Psoas muscle (tissue), 8 donors: ENCODE measurements at places on chromosomes 7 and 10. TPM values are rescaled to one million over a fixed set of nuclear protein-coding genes. Genes with fewer than 3 reads are reported as not detected.

The LIPN gene
- total RNA-seq, result not detected

The ADIRF gene
- 37.8 TPM for total RNA-seq

The SLC16A12 gene
- total RNA-seq, result 1.3 TPM

The PTF1A gene
- not detected for total RNA-seq

The CTAGE8 gene
- not detected for total RNA-seq

The LBX1 gene
- 6.2 TPM for total RNA-seq

The HOXA7 gene
- total RNA-seq, result 8.1 TPM

The FAM221A gene
- total RNA-seq, result 1.9 TPM

The ARHGEF35 gene
- 0.15 TPM for total RNA-seq

The CUBN gene
- total RNA-seq, result 0.68 TPM

The CFAP69 gene
- 1.9 TPM for total RNA-seq

The TMEM236 gene
- total RNA-seq, result 0.60 TPM

The LIPF gene
- total RNA-seq, result not detected
